Stimulated activated CD4-positive, alpha-beta T cell treated with anti-CD3 and anti-CD28 coated beads, Interleukin-1b, Interleukin-23, amount 100 ng/mL, for 4 hours (primary cell): ENCODE measurements at places on chromosomes 12 and 14.

DNA sequence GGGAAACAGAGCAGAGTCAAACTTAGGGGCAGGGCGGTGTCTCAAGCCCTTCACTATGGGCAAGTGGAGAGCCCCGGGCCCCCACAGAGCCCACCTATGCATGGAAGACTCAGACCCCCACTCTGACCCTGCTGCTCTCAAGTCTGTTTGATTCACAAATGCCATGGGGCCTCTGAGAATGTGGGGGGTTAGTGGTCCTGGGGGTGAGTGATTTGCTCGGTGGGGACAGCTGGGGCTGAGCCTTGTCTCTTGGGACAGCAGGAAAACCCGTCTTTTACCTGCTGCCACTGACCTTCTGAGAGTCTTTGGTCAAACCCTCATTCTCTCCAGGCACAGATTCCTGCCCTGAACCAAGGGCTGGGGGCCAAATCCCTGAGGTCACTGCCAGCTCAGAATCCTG, 201.0 kb upstream of the RTL1 start:
- no peak for DNase-seq

DNA sequence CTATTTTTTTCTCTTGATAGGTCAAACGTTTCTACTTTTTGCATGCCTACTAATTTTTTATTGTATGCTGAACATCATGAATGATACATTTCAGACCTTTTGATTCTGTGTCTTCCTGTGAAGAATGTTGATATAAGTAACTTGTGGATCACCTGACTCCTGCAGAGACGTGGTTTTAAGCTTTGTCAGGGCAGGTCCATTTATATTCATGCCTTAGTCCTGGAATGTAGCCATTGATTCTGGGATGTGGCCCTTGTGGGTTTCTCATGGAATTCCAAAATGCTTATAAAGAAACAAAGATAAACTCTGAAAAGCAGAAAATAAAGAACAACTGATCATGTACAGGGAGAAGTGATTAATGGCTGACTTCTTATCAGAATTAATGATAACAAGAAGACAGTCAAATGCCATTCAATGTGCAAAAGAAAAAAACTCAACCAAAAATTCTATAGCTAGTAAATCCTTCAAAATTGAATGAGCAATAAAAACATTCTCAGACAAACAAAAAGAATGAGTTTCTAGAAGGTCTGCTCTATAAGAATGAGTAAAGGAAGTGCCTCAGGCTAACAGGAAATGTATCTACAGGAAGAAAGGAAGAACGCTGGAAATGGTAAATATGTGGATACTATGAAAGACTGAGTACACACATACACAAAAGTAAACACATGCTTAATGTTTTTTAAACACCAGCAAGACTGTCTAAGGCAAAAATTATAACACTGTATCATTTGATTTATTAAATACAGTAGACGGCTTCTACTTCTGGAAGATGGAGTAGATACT, 284.8 kb upstream of the DIO3 start:
- no peak for DNase-seq

DNA sequence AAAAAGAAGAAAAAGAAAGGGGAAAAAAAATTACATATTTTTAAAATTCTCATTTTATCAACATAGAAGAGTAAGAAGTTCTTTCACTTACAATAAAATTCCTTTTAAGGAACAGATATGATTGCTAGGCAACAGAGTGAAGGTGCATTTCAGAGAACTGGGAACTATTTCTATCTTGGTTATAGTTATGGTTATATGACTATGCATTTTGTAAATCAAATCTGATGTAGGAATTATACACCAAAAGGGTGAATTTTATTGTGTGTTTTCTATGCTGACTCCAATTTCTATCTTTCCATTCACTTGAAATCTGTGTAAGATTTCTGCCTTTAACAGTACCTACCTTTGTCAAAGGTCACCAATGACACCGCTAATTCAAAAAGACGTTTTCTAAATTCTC, 50.1 kb downstream of the HNRNPC start:
- no peak for DNase-seq

DNA sequence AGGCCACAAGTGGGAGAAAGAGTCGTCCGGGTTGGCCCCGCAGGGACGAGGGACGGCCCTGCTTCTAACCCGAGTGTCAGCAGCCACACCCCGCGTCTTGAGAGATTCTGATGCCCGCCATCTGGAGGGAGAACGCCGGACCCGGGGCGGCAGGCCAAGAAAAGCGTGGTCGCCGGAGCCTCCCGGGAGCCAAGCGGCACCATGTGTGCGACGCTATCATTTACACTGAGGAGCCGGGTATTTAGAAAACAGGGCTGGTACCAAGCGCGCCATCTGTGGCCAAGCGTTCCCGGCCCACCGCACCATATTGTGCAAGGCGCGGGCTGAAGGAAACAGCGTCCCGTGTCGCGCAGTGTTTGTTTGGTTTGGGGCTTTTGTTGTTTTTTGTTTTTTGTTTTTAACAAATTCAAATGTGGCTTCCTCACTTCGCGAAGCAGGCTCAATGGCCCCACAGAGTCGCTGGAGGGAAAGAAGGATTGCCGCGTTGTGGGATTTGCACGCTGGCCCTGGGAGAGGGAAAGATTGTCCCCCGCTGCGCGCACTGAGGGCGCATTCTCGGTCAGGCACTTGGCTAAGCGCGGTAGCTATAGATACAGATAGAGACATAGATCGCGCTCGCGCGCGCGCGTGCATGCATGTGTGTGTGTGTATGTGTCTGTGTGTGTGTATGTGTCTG, 153.8 kb downstream of the BCL11B start:
- no peak for DNase-seq

DNA sequence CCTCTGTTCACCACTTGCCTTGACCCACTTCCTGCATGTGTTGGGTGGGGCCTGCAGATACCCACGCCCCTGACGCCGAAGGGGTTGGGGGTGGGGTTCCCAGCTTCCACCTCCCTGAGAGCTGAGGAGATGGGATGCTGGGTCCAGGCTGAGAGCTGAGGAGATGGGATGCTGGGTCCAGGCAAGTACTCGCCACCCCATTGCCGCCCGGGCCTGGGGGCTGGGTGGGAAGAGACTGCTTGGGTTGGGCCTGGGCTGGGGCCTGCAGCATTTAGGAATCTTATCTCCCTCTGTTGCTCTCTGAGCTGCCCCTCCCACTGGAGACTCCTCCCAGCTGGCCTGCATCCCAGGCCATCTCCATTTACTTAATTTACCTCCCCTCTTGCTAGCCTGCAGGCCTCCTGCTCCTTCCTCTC, 17.4 kb downstream of the TEAD4 start:
- DNase-seq, result no peak

DNA sequence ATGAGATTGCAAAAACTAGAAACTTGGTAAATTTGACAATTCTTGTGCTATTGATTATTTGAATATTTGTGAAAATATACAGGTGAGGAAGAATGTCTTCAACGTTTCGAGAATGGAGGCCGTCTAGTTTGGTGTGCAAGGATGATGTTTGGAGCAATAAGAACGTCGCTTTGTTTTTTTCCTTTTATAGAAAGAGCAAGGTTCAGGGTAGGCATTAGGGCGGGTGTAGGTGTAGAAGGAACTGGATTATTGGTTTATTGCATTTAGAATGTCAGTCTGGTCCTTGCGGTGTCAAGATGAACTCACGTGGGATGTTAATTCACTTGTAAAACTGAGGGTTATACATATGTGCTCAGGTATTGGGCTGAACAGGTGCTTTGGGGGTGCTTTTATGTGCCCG, 1.1 kb downstream of the RPS26 start:
- no peak for DNase-seq
